Substantia nigra (tissue), 51 donors: ENCODE measurements at places on chromosomes 3 and 15.

GRCh38 chr3:144875211-144875610 is 903.6 kb downstream of the DIPK2A start:
- DNase-seq = no peak

DNA sequence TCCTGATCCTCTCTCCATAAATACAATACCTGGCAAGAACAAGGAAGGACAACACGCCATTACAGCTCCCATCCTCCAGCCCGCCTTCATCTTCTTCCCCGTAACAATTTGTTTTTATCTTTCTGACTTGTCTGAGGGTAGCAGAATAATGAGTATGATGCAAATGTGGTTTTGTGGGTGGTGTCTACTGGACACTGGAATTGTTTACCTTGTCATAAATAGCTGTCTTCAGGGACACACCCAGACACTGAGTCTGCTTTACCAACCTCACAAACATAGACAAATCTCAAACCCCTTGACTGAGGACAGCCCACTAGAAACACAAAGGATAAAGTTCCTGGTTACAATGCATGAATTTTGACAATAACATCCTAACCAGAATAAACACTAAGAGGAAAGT is 13.4 kb downstream of the WDR72 start:
- DNase-seq = no peak

DNA sequence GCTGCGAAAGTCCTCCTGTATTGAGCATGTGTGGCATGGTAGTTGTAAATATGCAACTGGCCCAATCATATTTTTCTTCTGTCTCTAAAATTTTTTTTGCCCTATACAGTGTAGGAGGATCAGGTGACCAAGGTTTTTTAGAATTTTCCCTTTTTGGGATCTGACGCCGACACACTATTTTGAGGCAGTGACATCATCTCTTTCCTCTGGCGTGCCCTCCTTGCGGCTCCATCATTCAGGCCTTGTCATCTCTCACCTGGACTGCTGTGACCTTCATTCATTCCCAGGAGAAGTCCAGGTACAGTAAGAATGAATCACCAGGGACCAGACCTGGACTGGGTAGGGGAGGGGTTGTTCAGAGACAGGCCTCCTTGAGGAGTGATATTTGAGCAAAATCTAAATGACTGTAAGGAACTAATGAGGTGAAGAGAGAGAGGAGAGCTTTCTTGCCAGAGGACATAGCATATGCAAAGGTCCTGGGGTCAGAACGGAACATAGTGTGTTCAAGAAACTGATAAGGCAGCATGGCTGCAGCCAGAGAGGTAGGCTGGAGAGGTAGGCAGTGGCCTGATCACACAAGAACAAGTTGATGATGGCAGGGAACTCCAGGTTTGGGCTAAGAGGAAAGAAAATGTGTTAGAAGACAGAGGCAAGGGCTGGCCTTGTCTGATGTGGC is 38.7 kb downstream of the ARNT2 start:
- DNase-seq = no peak

DNA sequence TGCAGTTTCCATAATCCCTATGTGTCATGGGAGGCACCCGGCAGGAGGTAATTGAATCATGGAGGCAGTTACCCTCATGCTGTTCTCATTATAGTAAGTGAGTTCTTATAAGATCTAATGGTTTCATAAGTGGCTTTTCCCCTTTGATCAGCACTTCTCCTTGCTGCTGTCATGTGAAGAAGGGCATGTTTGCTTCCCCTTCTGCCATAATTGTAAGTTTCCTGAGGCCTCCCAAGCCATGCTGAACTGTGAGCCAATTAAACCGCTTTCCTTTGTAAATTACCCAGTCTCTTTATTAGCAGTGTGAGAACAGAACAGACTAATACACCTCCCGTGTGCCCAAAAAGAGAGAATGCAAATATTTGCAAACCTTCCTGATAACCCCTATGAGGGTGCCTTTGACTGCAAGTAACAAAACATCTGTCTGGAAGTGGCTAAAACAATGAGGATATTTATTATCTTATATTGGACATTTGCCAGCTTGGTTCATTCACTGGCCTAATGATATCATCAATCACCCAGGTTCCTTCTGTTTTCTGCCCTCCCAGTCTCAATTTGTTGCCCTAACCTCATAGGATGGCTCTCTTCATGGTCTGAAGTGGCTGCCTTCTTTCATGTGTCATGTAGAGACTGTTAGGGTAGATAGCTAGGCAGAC is 68.7 kb downstream of the BHLHE40 start:
- DNase-seq = no peak

DNA sequence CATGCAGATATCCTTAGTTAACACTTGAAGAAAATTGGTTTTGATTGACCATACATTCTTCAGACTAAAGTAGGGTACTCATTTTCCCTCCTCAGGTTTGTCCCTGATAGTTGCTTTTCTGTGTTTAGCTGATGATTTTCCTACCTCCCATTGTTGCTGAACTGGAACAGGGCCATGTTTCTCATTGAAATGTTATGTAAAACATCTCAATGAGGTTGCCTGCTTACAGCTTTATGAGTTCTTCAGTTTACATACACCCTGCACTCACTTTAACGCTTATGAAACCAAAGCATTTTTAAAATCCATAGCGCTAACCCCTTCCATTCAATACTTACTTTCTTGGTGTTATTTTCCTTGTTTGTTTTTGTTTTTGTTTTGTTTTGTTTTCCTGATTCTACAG is 61.9 kb downstream of the HMG20A start:
- no peak for DNase-seq

DNA sequence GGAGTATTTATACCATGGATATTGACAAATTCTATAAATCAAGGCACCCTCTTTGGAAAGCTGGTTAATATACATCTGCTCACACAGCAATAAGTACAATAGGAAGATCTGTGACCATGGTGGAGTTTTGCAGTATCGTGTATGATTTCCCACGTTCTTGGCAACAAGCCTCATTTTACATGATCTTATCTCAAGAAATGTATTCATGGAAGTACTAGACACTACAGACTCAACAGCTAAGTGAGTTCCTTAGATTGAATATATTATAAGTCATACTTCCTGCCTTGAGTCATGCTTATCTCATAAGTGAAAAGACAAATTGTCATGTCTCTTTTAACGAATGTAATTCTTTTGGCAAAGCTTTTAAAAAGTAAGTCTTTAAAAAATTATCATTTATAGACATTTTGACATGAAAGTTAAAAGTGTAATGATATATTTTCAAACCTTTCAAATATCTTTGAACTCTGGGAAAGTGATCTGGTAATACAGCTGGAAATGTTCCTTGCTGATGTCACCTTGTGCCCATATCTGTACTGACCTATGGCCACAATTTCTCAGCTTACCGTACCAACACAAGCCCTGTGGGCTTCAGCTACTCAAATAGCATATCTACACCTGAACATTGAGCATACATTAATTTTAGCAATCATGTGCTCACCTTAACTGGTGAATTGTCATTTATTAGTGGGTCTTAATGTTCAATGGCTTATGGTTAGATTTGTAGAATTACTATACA is 130.3 kb upstream of the TMC3 start:
- no peak for DNase-seq

- DNase-seq = no peak
These were observed 305.2 kb upstream of the SEMA6D start for GRCh38 chr15:47412136-47412535.

GRCh38 chr3:128855569-128855968 is 23.9 kb upstream of the ACAD9 start:
- DNase-seq = no peak

DNA sequence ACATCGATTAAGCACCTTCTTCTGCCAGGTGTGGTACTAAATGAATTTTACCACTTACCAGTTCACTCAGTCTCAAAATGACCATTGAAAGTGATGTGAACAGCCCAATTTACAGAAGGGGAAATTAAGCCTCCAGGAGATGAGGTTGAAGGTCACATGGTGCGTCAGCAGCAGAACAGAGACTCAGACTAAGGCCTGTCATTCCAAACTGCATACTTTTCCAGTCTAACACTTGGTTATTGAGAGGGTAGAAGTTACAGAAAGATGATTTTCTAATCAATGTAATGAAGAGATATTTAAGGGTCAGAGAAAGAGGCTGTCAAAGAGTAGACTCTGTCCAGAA is 68.4 kb downstream of the TTC23 start:
- no peak for DNase-seq

GRCh38 chr15:67023517-67024313 is 41.7 kb upstream of the SMAD3 start:
- no peak for DNase-seq

- no peak for DNase-seq
These were observed 5.9 kb downstream of the LRRC28 start for GRCh38 chr15:99257107-99257750.

- DNase-seq = peak; percentile 20
These were observed 13.9 kb downstream of the PLXND1 start for GRCh38 chr3:129592381-129593131.

GRCh38 chr3:185645596-185646381 is 59.7 kb downstream of the SENP2 start:
- DNase-seq = no peak

- DNase-seq = no peak
These were observed 149.0 kb upstream of the TLE3 start for GRCh38 chr15:70246623-70247220.

GRCh38 chr15:65414841-65415621 is 7.7 kb downstream of the IGDCC4 start:
- peak; percentile 43 for DNase-seq

- DNase-seq = no peak
These were observed 84.3 kb upstream of the ZNF385D start for GRCh38 chr3:21835264-21835663.

GRCh38 chr3:102536456-102536855 is 101.6 kb downstream of the ZPLD1 start:
- no peak for DNase-seq

GRCh38 chr15:86432861-86433260 is 353.2 kb downstream of the AGBL1 start:
- DNase-seq = no peak

- no peak for DNase-seq
These were observed at the start of gene CAMKV for GRCh38 chr3:49869525-49870126. Gene CAMKV (minus strand): TSS chr3:49869906. CDS start chr3:49862388, 7,518 bp downstream.

DNA sequence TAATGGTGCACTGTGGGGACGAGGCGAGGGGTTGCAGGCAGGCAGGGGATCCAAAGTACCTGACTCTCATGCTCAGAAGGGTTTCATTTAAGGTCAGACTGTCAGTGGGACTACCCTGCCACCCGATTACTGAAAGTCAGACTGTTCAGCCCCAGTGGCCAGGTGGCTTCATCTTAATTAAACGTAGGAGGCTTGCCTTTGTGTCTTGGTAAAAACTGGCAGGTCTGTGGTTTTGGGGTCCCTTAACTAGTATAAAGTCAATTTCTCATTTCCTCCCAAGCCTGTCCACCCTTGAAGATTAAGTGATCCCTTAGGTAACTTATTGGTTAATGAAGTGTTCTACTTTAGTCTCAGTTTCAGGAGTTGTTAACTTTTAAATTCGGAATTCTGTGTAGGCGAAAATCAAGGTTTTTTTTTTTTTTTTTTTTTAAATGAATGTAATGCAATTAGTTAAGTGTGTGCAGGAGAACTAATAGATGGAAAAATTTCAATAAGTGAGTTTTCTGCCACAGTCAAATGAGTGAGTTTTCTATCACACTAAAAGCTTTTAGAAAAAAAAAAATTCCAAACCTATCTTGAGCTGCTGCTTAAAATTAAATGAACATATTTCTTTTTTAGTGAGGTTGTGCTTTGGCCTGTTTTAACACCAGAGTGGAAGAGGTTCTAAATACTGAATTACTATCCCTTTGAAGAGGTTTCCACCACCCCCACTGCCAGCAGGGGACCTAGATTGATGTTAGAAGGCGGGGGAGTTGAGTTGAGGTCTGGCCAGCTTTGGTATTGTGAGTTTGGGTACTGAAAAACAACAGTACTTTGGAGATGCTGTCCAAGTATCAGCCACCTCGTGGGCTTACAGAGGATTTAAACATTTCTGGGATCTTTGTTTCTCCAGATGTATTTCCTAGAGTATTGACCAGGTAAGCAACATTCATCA is 15.2 kb downstream of the ITPR1 start:
- no peak for DNase-seq

DNA sequence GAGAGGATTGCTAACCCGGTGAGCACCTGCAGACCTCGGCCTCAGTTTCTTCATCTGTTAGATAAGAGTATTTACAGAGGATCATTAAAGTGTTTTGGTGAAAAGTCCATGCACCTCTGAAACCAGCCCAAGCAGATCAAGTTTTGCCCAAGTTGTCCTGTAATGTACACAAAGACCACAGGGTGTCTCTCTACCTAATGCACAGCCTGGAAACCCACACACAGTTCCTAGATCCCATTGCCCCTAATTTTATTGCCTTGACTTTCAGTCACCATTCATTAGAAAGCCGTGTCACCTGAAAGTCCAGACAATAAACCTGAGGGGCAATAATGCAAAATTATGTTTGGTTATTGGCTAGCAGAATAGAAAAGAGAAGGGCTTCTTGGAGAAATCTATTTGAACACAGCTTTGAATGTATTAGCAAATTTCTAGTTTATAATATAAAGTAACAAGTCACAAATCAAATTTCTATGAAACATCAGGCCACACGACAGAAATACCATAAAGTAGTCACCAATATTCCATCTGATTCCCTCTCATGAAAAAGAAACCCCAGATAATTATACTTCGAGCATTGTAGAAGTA is 161.3 kb upstream of the SLC2A2 start:
- no peak for DNase-seq

- DNase-seq = no peak
These were observed 145.9 kb downstream of the MEIS2 start for GRCh38 chr15:36954486-36954885.

- DNase-seq = no peak
These were observed 4.1 kb upstream of the UTS2B start for GRCh38 chr3:191334346-191334893.

- no peak for DNase-seq
These were observed 252.9 kb downstream of the SHQ1 start for GRCh38 chr3:72595376-72595775.

DNA sequence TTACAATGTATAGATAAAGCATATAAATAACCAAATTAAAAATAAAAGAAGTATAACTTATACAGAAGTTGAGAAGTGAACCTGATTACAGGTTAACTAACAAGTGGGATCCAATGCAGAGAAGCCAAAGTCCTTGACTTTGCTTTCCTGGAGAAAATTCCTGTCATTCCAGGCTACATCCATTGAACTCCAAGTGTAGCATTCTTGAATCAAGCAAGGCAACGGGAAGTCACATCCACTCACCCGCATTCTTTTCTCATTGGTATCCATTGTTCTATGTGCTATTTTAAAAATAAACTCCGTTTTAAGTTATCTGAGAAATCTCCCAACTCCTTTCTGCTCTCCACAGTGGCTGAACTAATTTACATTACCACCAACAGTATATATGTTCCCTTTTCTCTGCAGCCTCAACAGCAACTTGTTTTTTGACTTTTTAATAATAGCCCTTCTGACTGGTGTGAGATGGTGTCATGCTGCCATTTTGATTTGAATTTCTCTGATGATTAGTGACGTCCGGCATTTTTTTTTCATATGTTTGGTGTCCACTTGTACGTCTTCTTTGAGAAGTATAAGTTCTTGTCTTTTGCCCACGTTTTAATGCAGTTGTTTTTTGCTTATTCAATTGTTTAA is 534.3 kb downstream of the ROBO1 start:
- DNase-seq = no peak

- no peak for DNase-seq
These were observed 2.4 kb downstream of the CYP11A1 start for GRCh38 chr15:74364936-74365597.

GRCh38 chr3:73448041-73448440 is 176.7 kb downstream of the PDZRN3 start:
- DNase-seq = no peak
